ENCODE measurements at places on chromosomes 4 and X.

- DNase-seq = no peak
These were observed 110.9 kb downstream of the FBXW7 start for GRCh38 chr4:152424977-152425376.

- DNase-seq = no peak
These were observed 17.8 kb downstream of the EGF start for GRCh38 chr4:109930464-109930863.

GRCh38 chr4:122814426-122814825 lies 12.2 kb upstream of the FGF2 start:
- no peak for DNase-seq

DNA sequence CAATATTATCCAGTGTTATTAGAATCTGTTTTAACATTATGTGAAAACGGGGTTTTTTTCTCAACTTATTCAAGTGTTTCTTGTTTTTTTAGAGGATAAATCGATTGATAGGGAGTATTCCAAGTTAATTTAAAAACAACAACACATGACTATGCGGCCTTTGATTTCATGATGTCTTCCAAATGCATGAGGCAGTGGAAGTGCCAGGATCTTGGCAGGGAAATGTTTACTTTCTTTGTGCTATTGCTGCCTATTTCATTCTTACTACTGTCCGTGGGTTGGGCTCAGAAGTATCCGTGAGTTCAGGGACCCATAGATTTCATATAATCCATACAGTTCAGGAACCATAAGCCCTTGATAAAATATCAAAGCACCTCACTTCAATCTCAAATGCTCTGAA lies 64.6 kb downstream of the ABCG2 start:
- no peak for DNase-seq

DNA sequence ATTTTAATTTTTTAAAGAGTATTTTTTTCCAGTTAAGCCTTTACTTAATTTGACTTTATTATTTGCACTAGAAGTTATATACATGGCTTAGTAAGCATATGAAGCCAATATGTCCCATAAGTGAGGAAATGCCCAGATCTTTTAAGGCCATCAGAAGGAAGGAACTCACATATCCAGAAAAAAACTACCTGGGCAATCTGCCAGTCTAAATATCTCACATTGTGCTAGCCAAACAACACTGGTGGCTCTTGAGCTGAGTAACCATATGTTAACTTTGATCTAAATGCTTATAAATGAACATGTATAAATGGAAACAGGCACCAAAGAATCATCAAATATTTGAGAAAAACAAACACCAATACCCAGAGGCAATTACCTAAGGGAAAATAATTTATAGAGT lies 138.6 kb upstream of the APOOL start:
- DNase-seq = no peak

GRCh38 chrX:42748067-42748850 lies 29.7 kb downstream of the PPP1R2C start:
- DNase-seq = peak; percentile 56

- peak; percentile 69 for DNase-seq
These were observed 177.8 kb downstream of the NPFFR2 start for GRCh38 chr4:72209600-72209999.

GRCh38 chr4:140152013-140152703 lies 1.8 kb downstream of the MAML3 start:
- DNase-seq = peak; percentile 7

GRCh38 chrX:70998411-70999027 lies 67.6 kb upstream of the SLC7A3 start:
- DNase-seq = no peak

GRCh38 chr4:27616166-27616565 lies 755.5 kb downstream of the STIM2 start:
- DNase-seq = peak; percentile 52

GRCh38 chrX:42459735-42460134 lies 318.2 kb downstream of the PPP1R2C start:
- DNase-seq = no peak

DNA sequence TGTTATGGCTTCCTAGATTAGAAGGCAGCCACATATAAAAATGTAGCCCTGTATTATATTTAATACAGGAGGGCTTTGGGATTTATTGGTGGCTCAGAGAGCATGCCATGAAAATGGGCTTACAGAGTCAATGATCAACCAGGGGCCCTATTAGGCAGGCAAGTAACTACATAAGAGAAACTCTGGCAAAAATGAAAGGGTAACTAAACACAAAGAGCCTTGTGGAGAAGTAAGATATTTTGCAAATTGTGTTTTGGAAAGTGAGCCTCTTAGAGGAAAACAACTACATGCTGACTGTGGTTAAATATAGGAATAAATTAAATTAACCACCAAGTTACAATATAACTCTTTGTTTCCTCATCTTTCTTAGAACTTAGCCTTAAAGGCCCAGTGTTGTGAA lies 5.5 kb downstream of the SAT1 start:
- no peak for DNase-seq

DNA sequence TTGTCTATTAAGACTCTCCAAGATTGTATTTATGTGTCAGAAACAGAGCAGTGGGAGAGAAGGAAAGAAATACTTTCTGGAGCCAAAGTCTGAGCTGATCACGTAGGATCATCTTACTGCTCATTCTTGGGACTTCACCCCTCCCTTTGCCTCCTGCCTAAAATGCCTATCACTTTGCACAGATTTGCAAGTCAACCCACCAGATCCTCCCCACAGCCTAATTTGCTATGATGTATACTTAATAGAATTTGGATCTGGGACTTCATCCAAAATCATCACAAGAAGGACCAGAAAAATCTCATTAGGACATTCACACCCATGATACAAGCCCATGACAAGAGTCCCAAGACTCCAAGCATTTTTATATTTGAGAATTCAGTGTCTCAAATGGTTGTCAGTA lies 290.2 kb downstream of the FBXW7 start:
- no peak for DNase-seq

DNA sequence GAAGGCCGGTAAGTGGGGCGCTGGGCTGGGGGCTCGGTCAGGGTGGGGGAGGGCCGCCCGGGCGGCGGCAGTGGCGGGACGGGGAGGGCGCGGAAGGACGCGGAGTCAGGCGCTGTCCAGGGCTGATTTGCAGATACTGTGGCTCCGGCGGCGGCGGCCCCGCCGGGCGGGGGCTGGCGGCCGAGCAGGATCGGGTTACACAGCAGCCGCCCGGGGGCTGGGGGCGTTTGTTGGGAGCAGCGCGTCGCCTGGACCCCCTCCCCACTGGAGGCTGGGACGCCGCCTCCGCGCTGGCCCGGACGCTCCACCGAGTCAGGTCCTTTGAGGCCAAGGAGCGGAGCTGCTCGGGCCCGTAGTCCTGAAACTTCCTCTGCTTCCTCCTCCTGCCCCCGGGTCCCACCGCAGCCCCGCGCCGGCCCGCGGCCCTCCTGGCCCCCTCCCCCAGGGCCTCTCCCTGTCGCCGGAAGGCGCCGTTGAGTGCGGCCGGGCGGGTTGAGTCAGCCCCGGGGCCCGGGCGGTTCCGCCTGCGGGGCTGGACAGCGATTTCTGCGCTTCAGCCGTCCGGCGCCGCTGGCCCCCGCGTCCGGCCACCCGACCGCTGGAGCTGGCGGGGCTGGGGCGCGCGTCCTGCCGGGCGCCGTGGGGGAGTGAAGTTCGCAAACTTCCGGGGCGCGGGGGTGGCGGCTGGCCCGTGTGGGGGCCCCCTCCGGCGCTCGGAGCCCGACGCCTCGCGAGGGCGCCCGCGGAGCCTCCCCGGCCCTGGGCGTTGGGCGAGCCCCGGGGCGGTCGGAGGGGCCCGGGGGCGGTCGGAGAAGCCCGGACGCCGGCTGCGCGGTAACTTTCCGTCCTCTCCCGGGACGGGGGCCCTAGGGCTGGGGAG lies 746 bp downstream of the REST start:
- peak; percentile 48 for DNase-seq

GRCh38 chrX:71533851-71534561 lies 1.1 kb downstream of the OGT start:
- peak; percentile 28 for DNase-seq

- no peak for DNase-seq
These were observed at the start of gene TRPC5OS for GRCh38 chrX:111875881-111876280. Gene TRPC5OS, plus strand, starts transcription at chrX:111876181. Its CDS starts 25,669 bp downstream, at chrX:111901850.

- DNase-seq = no peak
These were observed 891.1 kb upstream of the AGA start for GRCh38 chr4:178333355-178333754.

GRCh38 chr4:112201915-112202505 lies 29.6 kb upstream of the AP1AR start:
- no peak for DNase-seq

GRCh38 chr4:74544655-74545361 lies 99.9 kb downstream of the AREG start:
- peak; percentile 40 for DNase-seq

All from NCI-H226 (cell line).